Activated naive CD4-positive, alpha-beta T cell treated with anti-CD3 and anti-CD28 coated beads for 36 hours (primary cell): ENCODE measurements at places on chromosomes 12 and 14. TPM values are rescaled to one million over a fixed set of nuclear protein-coding genes. Genes with fewer than 3 reads are reported as not detected.
A peak's percentile ranks its signal among the peaks of the same experiment; 100 is the strongest.

Gene ARMH4
- 0.43 TPM for total RNA-seq

Gene ISM2
- total RNA-seq, result not detected

Gene AMDHD1
- total RNA-seq, result 0.69 TPM

Gene ZNF385A
- 1.1 TPM for total RNA-seq

Gene PKP2
- 0.22 TPM for total RNA-seq

- no peaks in the 10 kb centered on the region for H3K27me3 ChIP-seq
- peaks cover 9% of the 10 kb centered on the region for H3K4me1 ChIP-seq
- no peak for DNase-seq
Measured at GRCh38 chr14:99075771-99076375, 196.1 kb downstream of the BCL11B start.

DNA sequence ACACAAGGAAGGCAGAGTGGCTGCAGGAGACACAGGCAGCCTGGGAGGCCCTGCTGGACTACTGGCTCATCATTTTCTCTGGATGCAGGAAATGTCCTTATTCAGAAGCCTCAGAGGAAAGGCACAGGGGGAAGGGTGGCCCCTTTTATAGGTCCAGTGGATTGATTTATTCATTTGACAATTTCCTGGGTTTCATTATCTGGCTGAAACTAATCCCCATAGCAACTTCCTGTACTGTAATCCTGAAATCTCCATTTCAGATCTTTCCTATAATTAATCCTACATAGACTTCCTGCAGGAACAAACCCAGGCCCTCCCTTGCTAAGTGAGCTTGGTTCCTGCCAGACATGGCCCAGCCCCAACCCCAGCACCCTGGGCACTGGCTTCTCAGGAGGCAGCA lies 23.0 kb downstream of the KRT76 start:
- H3K4me1 ChIP-seq, result peaks cover 1% of the 10 kb centered on the region
- H3K36me3 ChIP-seq, result no peaks in the 10 kb centered on the region
- H3K27me3 ChIP-seq, result no peaks in the 10 kb centered on the region
- H3K27ac ChIP-seq, result no peak overlapping the region

- no peak overlapping the region for H3K27ac ChIP-seq
- H3K36me3 ChIP-seq, result peaks cover 49% of the 10 kb centered on the region
- no peak overlapping the region for H3K4me3 ChIP-seq
- no peak for DNase-seq
- peaks cover 46% of the 10 kb centered on the region for H3K4me1 ChIP-seq
Measured at GRCh38 chr14:105014631-105015030, 6.3 kb downstream of the CDCA4 start.

DNA sequence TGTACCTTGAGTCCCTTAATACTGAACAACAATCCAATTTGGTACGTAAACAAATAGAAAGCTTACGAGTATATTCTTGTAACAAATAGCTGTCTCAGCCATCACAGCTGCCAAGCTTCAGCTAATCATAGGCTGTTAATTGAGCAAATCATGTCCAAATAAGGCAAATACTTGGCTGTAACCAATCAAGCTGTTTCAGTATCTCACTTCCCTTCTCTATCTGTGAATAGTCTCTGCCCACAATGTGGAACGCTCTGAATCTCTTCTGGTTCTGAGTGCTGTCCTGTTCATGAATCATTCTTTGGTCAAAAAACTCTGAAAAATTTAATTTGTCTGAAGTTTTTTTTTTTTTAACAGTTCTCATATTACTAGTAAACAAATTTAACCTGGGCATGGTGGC lies 5.8 kb upstream of the NEMF start:
- H3K36me3 ChIP-seq, result peaks cover 4% of the 10 kb centered on the region
- H3K27ac ChIP-seq, result no peak overlapping the region
- no peak overlapping the region for H3K4me3 ChIP-seq
- H3K4me1 ChIP-seq, result peaks cover 18% of the 10 kb centered on the region
- DNase-seq, result no peak

Gene ACSS3
- total RNA-seq, result not detected

DNA sequence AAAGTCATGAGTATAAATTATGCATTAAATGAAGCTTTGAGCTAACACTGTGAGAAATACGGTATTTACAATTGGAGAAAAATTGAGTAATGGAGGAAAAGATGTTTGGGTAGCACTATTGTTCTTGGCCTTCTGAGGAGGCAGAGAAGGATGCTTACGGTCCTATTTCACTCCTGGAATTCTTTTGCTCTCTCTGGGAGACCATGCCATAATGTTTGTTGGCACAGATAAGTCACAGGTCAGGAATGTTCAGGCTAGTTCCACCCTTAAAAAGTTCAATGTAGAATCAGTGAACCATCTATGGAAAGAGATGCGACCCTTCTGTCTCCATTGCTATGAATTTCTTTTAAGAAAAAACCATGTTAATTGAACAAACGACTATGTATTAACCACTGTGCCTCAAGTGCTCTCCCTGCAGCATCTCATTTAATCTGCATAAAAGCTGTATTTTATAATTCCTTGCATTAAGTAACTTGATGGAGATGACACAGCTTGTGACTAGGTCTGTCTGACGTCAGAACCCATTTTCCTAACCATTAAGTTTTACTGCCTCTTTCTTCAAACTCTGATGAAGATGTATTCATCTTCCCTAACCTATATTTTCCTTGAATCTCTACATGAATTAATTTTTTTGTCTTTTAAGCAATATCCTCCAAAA lies 9.5 kb downstream of the BATF start:
- DNase-seq, result no peak
- no peaks in the 10 kb centered on the region for H3K27me3 ChIP-seq
- peak overlapping the region; percentile 30 for H3K4me3 ChIP-seq
- H3K27ac ChIP-seq, result peak overlapping the region; percentile 75
- H3K4me1 ChIP-seq, result peaks cover 83% of the 10 kb centered on the region

Gene PTPRQ
- total RNA-seq, result not detected

Gene IRF2BPL
- 35.2 TPM for total RNA-seq

- H3K27ac ChIP-seq, result peak overlapping the region; percentile 82
- H3K27me3 ChIP-seq, result no peaks in the 10 kb centered on the region
- peaks cover 61% of the 10 kb centered on the region for H3K4me1 ChIP-seq
- H3K4me3 ChIP-seq, result peak overlapping the region; percentile 92
- H3K36me3 ChIP-seq, result peaks cover 23% of the 10 kb centered on the region
- DNase-seq, result no peak
Measured at GRCh38 chr14:95533822-95534221, 1.0 kb upstream of the GLRX5 start.

DNA sequence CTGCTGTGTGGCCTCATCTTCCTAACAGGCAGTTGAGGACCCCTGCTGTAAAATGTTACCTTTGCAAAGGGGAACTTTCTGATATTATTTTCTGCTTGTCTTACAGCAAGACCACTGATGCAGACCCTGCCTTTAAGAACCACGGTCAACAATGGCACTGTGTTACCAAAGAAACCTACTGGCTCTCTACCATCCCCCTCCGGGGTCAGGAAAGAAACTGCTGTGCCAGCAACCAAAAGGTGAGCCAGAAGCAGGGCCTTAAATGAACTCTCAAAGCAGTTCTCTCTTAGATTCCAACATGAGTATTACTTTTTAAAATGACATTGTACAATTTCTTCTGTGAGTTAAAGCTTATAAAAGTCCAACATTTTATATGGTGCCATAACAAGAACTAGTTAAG lies 72.2 kb downstream of the EML1 start:
- H3K27me3 ChIP-seq, result peaks cover 9% of the 10 kb centered on the region
- no peak for DNase-seq
- H3K36me3 ChIP-seq, result no peaks in the 10 kb centered on the region
- no peak overlapping the region for H3K4me3 ChIP-seq

Gene FGF23
- total RNA-seq, result not detected

Gene FOXG1
- total RNA-seq, result not detected

GRCh38 chr12:26264215-26264838 lies 69.0 kb downstream of the SSPN start:
- peaks cover 2% of the 10 kb centered on the region for H3K27me3 ChIP-seq
- H3K27ac ChIP-seq, result no peak overlapping the region
- no peak overlapping the region for H3K4me3 ChIP-seq
- no peak for DNase-seq
